ENCODE measurements at places on chromosomes 5 and 9.

DNA sequence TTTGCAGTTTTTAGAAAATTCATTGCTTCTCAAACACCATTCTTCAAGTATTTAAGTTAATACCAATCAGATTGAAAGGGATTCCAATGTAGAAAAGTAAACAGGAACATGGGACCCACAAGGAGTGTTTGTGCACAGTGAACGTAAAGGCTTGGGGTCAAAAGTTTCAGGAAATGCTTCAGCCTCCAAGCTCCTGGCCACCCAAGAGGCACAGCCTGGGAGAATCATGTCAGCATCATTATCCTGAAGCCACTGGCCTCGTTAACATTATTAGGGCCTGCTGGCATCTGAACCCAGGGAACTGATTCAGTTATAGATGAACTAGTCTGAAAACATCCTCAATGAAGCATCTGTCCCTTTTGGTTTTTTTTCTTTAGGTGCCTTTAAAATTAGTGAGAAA, 122.9 kb downstream of the NXNL2 start:
- no peak for DNase-seq

- DNase-seq, result no peak
These were observed 15.5 kb downstream of the CSF1R start for GRCh38 chr5:150070821-150071220.

- DNase-seq, result peak; percentile 64
These were observed 97.1 kb downstream of the ENTREP1 start for GRCh38 chr9:69421908-69422801.

DNA sequence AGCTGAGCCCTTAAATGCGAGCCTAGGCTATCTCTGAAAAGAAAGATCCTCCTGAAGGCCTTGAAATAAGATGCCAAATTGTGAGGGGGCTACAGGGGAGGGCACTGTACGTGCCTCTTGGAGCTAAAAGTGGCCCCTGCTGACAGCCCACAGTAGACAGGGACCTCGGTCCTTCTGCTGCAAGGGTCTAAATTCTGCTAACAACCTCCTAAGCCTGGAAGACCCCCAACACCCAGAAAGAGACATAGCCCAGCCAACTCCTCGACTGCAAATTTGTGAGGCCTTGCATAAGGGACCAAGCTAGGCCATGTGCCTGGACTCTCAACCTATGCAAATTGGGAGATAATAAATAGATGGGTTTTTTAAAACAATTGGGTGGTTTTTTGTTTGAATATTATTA, 54.7 kb downstream of the UBE2QL1 start:
- DNase-seq, result no peak

- peak; percentile 59 for DNase-seq
These were observed 3.3 kb upstream of the LSM11 start for GRCh38 chr5:157740229-157740610.

DNA sequence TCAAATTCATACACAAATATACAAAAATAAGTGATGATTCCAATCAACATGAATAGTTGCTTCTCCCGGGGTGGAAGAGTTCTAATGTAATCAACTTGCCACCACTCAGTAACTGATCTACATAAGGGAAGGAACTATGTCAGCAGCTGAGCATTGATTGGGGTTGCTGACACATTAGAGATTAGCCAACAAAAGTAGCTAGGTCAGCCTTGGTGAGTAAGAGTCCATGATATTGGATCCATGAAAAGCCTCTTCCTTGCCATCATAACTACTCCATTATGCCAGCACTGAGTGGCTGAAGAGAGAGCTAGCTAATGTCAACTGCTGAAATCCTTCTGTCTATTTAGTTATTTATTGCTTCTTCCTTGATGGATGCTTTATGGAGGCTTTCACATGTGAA, 309.8 kb downstream of the NFIB start:
- no peak for DNase-seq

GRCh38 chr5:37896159-37896558, 56.3 kb upstream of the GDNF start:
- DNase-seq, result no peak

DNA sequence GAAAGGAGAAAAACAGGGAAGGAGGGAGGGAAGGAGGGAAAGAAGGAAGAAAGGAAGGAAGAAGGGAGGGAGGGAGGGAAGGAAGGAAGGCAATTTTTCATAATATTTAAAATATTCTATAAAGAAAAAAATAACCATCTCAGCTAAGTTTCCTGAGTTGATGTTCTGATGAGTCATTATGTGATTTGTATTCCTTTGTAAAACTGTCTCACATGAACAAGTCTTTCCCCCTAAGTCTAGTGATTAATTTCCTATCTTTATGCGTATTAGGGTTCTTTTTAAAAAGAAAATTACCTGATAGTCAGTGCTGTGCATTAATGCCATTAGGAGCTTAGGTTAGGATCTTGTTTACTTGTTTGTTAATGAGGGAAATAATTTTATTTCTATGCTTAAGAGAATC, 94.1 kb downstream of the RASEF start:
- DNase-seq, result no peak

DNA sequence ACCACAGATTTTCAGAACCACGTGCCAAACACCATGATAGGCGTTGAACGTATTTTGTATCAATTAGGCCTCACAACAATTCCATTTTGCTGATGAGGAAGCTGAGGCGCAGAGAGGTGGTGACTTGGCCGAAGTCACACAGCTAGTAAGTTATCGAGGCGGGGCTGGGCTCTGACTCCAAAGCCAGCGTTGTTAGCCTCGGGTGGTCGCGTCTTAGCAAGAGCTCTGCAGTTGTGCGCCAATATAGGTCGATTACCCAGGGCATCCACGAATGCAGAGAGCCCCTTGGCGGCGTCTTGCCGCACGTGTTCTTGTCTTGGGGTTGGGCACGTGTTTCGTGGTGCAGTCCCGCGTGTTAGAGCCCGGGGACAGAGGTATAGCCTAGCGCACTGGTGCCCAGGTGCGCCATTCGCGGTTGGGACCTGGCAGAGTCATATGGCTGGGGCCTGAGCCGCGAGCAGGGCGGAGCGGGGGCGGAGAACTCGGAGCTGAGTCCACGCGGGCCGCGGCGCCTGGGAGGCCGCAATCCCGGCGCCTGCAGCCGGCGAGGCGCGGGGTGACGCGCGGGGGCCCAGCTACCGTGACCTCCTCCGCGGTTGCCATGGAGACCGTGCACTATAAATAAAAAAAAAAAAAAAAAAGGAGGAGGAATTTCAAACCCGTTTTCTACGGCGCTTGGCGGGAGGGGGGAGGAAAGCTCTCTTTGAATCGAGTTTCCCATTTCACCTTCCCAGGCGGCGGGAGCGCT, 62.3 kb downstream of the CXXC5 start:
- DNase-seq, result no peak

- peak; percentile 50 for DNase-seq
These were observed 39.7 kb downstream of the ZNF366 start for GRCh38 chr5:72467461-72467860.

DNA sequence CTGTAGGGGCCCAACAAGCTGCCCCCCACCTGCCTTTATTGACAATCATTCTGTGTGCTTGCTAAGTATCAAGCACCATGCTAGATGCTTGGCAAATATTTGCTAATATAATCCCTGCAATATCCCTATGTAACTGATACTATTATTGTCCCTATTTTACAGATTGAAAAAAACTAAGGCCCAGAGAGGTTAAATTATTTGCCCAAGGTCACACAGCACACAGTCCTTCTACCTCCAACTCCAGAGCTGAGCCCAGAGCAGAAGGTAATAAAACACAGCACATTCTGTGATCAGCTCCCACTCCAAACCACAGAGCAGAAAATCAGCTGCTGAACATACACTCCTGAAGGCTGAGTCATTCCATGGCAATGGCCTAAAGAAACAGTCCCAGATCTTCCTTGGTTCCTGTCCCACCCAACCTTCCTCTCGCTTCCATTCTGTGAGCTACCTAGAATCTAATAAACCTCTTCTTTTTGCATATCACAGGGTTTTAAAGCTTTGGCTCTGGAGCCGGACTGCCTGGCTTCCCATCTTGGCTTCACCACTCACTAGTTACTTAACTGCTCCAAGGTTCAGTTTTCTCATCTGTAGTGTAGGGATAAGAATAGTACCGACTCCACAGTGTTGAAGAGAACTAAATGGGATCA, 66.7 kb upstream of the ADRA1B start:
- DNase-seq, result peak; percentile 92

DNA sequence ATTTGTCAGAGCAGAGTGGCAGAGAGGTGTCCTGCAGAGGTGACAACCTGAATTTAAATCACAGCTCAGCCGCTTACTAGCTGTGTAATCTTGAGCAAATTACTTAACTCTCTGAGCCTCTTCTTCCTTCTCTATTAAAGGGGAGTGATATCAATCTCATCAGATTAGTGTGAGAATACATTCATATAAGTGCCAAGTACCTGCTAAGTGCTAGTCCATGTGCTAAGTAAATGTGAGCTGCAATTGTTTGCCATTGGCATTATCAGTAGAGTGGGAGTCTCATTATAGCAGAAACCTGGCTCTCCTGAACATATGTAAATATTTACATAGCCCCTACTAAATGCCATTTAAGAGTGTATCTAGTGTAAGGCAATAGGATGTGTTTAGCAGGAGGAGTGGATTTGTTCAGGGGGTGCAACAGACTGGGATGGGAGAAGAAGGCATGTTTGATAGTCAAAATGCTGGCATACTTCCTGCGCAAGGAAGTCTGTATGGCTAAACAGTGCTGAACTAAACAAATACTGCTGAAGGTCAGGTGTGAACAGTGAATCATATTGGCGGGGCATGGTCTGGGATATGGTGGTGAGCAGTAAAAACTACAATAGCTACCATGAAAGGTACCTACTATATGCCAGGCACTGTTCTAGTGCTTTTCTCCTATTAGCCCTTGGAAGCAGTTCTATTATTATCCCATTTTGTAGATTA, 74.5 kb downstream of the F2RL2 start:
- no peak for DNase-seq

GRCh38 chr9:133948561-133949485, 43.3 kb downstream of the VAV2 start:
- no peak for DNase-seq

GRCh38 chr5:102664616-102665335, 90.3 kb upstream of the PAM start:
- DNase-seq, result no peak

GRCh38 chr5:18105449-18105848, 471.2 kb downstream of the TAF11L14 start:
- peak; percentile 73 for DNase-seq

- no peak for DNase-seq
These were observed 17.7 kb upstream of the TLX3 start for GRCh38 chr5:171291371-171291770.

GRCh38 chr9:29625292-29625731, 2052.0 kb upstream of the C9orf72 start:
- DNase-seq, result no peak

- DNase-seq, result peak; percentile 30
These were observed 1.5 kb upstream of the TESK1 start for GRCh38 chr9:35603506-35603985.

DNA sequence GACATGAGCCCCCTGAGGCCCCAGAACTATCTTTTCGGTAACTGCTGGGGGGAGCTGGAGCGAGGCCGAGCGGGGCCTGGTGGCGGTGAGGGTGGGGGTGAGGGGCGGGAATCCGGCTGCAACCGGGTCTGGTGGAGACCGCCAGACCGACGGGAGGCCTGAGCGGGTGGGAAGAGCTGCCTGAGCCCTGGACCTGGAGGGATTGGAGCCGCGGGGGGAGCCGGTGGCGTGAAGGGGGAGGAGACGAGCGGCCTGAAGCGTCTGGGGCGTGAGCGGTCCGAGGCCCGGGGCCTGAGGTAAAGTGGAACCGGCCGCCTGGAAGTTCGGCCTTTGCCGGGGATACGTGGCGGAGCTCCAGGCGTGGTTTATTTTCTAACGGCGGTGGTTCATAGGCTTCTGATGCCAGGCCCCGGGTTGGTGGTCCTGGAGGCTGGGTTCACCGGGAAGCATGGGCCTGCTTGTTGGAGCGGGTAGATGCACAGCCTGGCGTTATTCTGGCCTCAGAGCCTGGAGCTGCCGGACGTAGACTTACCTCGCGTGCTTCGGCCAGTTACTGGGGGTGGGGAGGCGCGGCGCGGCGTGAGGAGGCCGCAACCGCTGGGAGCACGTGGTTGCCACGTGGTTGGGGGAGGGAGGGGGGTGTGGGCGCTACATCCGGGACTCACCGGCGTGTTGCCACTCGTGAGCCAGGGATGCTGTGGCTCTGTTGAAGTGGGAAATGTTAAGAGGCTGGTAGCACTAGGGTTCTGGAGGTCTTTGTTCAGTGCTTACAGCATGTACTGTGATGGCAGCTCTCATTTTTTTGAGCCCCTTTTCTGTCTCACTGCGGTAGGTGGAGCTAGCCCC, 544 bp downstream of the NPM1 start:
- DNase-seq, result peak; percentile 74

GRCh38 chr9:98767196-98767595, 29.2 kb downstream of the ANKS6 start:
- no peak for DNase-seq

- no peak for DNase-seq
These were observed 55.1 kb upstream of the NRARP start for GRCh38 chr9:137357166-137357565.

DNA sequence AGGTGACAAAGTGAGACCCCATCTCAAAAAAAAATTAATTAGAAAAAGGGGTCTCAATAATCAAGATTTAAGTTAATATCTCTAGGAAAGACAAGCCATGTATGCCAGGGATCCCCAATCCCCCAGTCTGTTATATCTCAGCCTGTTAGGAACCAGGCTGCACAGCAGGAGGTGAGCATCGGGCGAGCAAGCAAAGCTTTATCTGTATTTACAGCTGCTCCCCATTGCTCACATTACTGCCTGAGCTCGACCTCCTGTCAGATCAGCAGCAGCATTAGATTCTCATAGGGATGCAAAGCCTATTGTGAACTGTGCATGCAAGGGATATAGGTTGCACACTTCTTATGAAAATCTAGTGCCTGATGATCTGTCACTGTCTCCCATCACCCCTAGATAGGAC, 116.8 kb downstream of the TARS1 start:
- DNase-seq, result no peak

GRCh38 chr5:24232041-24232440, 412.7 kb downstream of the CDH10 start:
- no peak for DNase-seq

GRCh38 chr5:150895431-150896428, 9.1 kb downstream of the ZNF300 start:
- DNase-seq, result no peak

GRCh38 chr5:112533362-112533761, 114.3 kb upstream of the EPB41L4A start:
- peak; percentile 40 for DNase-seq

- no peak for DNase-seq
These were observed 351.2 kb downstream of the SH3GL2 start for GRCh38 chr9:17930071-17930470.

GRCh38 chr5:176596689-176597416, 13.1 kb downstream of the GPRIN1 start:
- DNase-seq, result no peak

DNA sequence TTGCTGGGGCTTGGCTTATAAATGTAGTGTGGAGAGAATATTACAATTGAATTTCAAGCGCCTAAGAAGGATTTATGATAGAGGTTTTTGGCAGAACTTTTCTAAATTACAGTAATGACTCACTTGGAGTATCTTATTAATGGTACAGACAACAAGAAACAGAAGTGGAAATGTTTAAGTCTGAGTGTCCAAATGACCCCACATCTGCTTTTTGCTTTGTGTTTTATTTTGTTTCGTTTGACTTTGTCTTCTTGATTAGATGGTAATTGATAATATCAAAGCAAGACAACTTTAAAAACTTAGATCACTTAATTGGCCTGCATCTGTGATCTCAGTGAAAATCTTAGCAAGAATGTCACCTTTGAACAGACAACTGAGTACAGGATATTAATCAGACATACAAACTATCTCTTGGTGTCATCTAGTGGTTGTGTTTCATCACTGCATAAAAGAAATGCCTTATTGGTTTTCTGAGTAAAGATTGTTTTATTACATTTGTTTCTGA, 577.4 kb downstream of the ISL1 start:
- peak; percentile 60 for DNase-seq

Measured in PC-3 (cell line).